NCI-H1105 (cell line): ENCODE measurements at places on chromosomes 13 and 19.

GRCh38 chr13:94057618-94058186 lies 421.8 kb downstream of the DCT start:
- no peak for DNase-seq

DNA sequence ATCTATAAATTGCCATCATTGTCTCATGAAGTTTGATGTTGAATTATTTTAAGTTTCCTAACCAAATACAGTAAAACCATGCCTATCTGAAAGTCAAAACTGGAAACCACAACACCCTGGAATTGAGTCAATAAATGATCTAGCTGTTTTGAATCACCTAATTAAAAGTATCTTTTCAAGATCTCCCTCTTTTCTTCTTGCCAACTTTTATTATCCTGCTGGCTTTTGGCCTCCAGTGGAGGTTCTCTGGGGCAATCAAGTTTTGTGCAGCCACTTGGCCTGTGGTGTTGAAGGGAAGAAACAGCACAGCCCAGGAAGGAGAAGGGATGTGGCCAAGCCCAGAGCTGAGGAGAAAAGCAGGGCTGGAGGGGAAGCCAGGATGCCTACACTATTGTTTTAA lies 255.4 kb downstream of the COG6 start:
- DNase-seq, result no peak

GRCh38 chr19:41535029-41535622 lies 40.8 kb upstream of the CEACAM21 start:
- DNase-seq, result no peak

GRCh38 chr19:12364391-12365235 lies 870 bp downstream of the ZNF442 start:
- DNase-seq, result no peak

DNA sequence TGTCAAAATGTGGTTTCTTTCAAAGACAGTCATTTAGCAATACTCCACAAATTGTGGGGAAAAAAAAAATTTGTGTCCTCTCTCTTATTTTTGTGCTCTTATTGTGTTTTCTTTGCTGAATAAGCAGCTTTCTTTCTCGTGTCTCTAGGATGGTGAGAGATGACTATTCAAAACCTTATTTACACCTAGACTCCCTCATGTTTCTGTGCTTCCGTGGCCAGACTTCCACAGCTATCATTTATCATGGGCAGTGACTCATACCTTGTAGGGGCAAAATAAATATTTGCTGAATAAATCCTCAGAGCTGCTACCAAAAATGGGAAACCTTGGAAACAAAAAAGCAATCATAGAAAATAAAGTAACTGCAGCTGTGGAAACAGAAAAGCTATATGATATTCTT lies 204.9 kb upstream of the MIR17HG start:
- no peak for DNase-seq

- no peak for DNase-seq
Measured at GRCh38 chr13:73272831-73273230, 214.0 kb downstream of the KLF5 start.

DNA sequence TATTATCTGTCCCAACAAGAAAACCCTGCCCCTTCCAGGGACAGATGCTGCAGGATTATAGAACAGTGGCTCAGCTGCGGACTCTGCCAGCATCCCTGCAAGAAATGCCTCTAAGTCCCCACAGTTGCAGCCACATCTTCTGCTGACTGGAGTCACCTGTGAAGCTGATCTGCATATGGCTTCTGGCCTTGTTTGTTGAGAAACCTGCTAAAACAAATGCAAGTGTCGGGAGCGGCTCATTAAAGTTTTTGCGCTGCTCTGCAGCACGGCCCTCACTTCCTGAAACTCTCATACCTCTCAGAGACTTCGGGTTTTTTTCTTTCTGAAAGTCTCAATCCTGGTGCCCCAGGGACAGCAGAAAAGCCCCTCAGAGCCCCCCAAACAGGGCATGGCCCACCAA lies 725.0 kb downstream of the UQCRFS1 start:
- DNase-seq, result no peak

GRCh38 chr19:44677019-44677811 lies 5.9 kb downstream of the CEACAM19 start:
- no peak for DNase-seq

DNA sequence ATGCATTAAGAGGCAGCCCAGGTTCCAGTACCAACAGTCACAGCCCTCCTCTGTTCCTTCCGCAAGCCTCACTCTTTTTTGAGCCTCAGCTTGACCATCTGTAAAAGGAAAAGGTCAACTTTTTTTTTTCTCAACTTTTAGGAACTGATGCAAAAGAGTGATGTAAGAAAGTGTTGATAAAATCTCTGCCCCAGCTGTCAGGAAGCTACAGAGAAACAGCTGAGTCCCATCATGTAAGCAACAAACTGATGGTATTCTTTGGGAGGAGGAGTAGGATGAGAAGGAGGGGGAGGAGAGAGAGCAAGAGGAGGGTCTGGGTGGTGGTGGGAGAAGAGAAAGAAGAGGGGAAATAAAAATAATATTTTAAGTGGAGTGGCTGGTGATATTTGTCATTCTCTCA lies 233.9 kb upstream of the TSHZ3 start:
- DNase-seq, result no peak

DNA sequence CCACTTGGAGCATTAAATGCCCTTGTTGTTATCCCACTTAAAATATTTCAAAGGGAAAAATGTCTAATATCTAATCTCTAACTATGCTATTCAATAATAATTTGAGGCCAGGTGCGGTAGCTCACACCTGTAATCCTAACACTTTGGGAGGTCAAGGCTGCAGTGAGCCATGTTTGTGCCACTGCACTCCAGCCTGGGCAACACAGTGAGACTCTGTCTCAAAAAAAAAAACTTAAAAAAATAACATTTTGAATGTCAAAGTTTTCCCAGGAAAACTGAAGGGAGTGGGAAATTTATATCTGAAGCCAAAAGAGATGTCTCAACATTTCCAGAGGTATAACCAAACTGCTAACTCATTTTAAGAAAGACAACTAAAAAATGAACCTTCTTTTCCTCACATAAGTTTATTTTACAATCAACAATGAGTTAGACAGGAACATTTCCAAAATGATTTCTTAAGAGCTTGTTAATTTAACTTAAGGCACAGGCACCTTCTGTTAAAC lies 47.9 kb downstream of the CAB39L start:
- no peak for DNase-seq

- no peak for DNase-seq
Measured at GRCh38 chr13:31200637-31200971, 829 bp downstream of the B3GLCT start.

DNA sequence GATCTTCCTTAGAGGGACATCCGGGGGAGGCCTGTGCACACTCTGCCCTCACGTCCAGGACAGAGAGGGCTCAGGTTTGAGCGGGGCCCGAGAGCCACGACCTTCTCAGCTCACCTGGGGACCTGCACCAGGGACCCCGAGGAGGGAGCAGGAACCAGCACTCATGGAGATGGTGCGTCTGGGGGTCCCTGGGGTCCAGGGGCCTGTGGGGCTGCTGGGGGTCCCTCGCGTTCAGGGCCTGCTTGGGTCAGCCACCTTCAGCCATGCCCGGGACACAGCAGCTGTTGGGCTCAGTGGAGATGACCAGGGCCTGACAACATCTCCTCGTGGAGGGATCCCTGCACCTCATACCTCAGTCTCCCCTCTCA lies 47.1 kb downstream of the TMEM255B start:
- DNase-seq, result no peak

DNA sequence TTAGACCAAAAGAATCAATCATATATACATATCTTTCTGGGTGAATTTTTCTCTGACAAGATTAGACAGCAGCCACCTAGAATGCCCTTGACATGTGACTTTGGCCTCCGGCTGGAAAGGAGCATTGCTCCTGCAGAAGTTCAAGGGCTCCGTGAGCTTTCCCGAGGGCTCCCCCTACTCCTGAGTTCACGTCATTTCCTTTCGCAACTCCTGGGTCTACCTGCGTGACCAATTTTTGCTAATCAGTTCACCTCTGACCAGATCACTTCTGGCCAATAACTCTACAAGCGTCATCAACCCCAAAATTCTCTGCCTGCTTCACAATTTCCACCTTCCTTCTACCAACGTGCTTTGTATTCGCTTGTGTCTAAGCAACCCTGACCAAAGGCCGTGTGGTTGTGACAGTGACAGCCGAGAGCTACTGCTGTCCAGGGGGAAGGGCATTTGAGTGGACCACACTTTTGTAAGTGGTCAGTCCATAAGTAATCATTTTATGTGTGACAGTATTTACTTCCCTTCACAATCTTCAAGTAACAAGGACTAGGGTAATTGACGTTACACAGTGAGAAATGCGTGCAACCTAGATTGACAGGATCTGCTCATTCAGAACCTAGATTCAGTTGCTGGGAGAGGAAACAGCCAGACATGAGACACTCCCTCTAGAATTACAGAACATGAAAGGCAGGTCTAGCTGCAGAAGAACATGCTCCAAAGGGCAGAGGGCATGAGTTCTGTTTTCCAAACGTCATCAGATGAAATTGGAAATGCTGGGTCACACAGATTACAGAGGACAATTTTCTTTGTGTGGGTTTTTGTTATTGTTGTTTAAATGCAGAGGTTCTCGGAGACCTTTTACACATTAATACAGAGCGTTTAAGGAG lies 145.9 kb upstream of the SPACA7 start:
- no peak for DNase-seq

DNA sequence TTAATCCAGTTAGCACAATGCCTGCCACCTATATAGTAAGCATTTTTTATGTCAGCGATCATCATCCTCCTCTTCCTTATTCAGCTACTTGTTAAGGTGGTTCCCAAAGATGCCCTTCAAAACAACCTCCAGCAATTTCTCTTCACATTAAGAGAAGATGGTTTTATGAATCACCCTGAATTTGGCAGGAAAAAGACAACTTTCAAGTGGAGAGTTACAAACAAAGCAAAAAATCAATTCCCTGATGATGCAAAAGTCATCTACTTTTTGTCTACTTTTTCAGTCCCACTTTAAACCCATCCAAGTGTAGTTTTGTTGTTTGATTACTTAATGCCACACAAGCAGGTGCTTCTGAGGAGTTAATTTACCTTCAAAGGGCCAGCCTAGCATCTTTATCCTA lies 139.1 kb upstream of the SERP2 start:
- DNase-seq, result no peak

DNA sequence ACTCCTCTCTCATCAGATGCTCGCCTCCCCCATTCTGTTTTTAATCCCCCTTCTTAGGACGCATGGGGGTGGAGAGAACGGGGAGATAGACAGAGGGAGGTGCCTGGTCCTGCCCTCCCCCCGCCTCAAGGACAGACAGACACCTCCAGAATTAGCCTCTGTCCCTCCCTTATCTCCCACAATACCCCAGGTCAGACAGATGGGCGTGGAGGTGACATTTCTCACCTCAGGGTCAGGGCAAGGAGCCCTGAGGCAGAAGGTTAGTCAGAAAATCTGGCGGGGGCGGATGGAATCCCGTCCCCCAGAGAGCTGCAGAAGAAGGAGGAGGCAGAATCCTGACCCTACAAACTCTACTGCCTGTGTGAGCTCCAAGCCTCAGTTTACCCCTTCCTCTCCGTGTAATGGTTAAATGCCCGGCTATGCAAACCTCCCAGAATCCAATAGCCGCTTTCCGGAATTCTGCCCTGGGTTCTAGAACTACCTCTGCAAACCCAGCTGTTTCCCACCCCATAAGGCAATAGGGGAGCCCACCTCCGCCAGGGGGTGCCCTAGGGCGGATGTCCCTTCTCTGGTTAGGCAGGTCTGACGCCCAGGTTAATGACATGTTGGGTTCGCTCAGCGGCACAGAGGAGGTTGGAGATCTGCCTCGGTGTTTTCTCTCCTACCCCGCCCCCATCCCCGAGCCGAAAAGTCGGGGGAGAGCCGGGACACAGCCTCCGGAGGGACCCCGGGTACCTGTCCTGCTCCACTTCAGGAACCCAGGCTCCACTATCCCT lies 900 bp downstream of the PPP1R13L start:
- DNase-seq, result peak; percentile 35

DNA sequence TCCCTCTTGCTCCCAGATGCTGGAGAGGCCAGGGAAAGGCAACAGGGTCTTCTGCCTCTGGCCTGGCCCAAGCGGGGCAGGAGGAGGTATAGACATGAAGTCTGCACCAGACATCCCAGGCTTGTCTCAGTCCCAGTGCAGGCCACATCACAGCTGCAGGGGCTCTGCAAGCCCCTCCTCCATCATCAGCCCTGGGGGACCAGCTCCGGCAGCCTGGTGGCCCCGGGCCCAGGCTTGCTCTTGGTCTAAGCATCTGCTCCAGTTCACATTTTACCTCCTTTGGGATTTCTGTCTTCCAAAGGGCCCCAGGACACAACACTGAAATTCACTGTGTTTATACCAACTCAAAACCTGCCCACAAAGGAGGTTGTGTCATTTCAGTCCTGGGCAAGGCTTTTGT lies 359.4 kb downstream of the ZNF536 start:
- no peak for DNase-seq

DNA sequence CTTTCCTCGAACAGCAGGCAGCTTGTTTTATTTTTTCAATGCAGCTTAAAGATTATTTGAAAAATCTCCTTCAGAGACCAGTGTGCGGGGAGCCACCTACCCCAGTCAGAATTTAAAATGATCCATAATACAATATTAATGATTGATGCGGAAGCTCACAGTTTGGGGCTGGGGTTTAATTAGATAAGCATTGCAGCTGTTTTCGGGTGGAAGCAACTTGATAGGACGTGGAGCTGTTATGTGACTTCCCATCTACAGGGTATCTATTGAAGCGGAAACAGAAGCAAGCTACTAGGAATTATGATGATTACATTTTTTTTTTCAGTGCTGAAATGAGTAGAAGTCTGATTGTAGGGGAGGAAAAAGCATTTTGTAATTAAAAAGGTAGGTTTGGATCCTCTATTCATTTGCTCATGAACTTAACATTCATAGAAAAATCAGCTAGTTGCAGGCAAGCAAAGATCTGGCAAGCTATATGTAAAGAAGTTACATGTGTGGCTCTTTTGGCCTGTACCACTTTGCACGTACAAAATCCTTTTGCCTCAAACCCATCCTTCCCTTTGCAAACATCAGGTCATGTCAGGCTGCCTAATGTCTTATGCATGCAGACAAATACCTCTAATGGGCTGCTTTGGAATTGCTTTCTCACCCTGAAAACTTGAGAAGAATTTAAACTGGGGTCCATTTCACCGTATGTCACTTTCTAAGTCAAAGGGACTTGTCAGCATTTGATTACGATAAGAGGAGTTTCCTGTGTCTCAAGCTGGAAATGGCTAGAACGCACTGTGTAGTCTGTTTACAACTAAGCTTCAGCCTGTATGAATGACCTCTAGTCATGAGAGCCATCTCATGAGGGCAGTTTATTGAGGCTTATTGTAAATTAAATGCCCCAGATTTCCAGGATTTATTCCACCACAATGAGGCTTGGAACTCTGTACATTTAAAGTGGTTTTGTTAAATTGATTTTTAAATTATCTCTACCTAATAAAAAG lies 267.1 kb upstream of the TMTC4 start:
- DNase-seq, result no peak

- peak; percentile 88 for DNase-seq
Measured at GRCh38 chr13:111215081-111216047, 100.3 kb downstream of the ARHGEF7 start.

- DNase-seq, result no peak
Measured at GRCh38 chr13:48817166-48817802, 158.4 kb upstream of the FNDC3A start.
